ENCODE measurements at places on chromosomes 6 and 20.

DNA sequence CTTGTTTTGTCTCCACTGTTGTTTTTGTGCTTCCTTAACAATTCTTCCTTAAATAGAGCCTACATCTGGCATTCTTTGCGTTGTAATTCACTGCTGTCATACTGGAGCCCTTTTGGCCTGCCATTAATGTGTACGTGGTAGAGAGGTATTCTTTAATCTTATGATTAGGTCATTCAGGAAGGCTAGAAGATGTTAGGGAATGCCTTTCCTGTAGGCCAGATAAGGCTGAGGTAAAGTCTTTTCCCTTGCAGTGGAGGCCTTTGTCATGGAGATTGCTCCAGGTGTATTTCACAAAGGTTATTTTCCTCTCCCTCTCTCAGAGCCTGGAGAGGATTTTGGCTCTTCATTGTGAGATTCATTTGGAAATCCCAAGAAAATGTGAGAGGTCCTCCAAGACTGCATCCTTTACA lies 146.9 kb downstream of the FUT9 start:
- DNase-seq: no peak

DNA sequence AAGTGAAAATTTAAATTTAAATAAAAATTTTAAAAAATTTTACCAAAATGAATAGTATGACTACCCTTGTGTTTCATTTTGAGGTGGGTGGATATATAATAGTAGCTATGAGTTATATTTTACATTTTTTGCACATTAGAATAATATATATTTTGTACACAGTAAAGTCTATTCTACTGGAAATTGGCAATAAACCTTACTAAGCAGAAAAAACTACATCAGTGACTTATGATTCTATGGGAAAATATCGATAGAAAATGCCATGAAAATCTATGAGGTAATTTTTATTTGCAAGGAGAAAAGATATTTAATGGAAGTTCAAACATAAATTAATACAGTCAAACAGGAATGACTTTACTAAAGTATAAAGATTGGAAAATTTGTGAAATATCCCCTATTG lies 2.8 kb upstream of the TSPYL4 start:
- no peak for DNase-seq

DNA sequence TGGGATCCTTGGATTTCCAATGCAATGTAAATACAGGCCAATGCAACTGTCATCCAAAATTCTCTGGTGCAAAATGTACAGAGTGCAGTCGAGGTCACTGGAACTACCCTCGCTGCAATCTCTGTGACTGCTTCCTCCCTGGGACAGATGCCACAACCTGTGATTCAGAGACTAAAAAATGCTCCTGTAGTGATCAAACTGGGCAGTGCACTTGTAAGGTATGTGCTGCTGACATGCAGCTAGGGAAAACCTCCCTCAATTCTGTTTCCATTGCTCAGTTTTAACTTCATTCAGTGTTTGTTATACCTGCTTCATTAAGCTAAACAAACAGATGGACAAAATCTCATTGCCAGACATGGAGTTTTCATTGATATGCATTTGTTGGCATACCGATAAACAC lies 397.1 kb downstream of the ARHGAP18 start:
- DNase-seq: no peak

DNA sequence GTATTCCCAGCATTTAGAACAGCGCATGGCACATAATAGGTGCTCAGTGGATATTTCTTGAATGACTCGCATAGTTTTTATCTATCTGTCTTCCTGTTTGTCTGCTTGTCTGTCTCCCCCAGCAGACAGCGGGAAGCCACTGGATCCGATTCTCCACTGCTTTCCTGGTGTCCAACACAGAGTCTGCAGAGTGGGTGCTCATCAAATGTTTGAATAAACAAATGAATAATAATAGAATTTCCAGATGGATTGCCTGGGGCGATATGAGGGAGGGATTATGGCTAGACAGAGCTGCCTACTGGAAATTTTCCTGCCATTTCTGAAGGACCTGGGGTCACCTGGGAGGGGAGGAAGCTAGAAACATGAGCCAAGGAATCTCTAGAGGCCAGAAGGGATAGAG lies 18.9 kb downstream of the CDH22 start:
- DNase-seq: no peak

- no peak for DNase-seq
Measured at GRCh38 chr6:154847318-154847717, 114.1 kb downstream of the SCAF8 start.

DNA sequence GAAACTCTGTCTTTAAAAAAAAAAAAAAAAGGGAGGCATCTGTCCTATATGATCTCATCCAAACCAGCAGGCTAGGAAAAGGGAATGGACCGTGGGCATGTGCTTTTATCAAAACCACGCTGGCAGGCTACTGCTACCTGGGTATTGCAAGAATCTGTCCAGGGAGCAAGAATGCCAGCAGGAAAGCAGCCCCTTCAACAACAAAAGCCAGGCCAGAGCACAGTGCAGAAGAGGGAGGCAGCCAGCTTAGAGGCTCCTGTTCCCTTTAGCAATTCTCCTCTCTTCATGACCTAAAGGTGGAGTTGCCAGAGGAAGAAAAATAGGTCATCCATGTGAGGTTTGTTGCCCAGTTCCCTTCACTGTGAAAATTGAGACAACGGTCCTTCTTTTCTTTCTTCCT lies 18.2 kb downstream of the TBC1D20 start:
- DNase-seq: no peak

DNA sequence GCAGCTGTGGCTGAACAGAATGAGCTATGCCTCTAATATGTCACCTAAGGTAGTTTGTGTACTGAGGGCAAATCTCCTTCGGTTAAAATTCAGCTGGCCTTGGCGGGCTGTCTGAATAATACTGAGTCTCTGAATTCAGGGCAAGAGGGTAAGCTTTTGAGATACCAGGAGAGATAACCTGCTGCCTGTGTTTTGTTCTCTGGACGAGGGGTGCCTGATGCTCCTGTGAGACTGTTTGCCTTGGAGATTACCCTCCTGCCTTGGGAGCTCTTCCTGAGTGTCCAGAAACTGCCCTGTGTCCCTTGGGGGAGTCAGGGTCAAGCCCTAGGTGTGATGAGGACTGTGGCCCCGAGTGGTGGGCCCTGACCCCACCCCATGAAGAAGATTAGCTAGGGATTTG lies 282.9 kb downstream of the KIF16B start:
- DNase-seq: no peak

DNA sequence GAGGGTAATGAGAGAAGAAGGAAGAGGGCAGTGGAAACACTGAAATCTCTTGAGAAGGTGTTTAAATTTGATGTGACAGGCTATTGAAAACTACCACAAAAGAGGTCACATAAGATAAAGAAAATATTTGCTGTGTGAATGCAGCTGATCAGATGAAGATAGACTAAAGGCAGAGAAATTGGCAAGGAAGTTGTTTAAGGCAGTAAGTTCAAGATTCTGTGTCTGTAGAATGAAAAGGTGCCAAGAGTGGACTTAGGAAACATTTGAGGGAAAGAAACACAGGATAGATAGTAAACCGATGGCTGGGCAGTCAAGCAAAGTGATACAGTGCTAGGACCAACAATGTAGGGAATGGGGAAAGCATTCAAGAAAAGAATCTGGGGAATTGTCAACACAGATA lies 332.3 kb upstream of the MARCKS start:
- DNase-seq: no peak

- no peak for DNase-seq
Measured at GRCh38 chr20:48962421-48962820, 40.9 kb downstream of the ARFGEF2 start.

DNA sequence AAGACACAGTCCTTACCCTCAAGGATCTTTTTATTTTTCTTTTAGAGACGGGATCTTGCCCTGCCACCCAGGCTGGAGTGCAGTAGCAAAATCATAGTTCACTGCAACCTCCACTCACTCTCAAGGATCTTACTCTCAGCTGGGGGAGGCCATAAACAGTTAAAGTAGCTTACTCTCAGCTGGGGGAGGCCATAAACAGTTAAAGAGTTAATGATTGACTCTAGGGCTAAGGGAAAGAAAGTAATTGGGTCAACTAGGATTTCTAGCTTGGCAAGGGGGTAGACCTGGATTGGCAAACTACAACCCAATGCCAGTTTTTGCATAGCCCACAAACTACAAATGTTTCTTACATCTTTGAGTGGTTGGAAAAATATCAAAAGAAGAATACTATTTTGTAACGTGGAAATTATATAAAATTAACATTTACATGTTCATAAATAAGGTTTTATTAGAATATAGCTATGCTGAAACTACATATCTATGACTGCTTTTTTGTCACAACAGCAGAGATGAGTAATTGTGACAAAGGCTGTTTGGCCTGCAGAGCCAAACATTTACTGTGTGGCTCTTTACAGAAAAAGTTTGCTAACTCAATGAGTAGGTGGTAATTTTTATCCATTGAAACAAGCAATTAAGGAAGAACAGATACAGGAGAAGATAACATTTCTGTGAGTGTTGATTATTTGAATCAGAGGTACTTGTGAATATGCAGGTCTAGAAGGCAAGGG lies 46.4 kb downstream of the PTPRA start:
- no peak for DNase-seq

GRCh38 chr6:128275681-128276080 lies 244.7 kb downstream of the PTPRK start:
- DNase-seq: no peak

DNA sequence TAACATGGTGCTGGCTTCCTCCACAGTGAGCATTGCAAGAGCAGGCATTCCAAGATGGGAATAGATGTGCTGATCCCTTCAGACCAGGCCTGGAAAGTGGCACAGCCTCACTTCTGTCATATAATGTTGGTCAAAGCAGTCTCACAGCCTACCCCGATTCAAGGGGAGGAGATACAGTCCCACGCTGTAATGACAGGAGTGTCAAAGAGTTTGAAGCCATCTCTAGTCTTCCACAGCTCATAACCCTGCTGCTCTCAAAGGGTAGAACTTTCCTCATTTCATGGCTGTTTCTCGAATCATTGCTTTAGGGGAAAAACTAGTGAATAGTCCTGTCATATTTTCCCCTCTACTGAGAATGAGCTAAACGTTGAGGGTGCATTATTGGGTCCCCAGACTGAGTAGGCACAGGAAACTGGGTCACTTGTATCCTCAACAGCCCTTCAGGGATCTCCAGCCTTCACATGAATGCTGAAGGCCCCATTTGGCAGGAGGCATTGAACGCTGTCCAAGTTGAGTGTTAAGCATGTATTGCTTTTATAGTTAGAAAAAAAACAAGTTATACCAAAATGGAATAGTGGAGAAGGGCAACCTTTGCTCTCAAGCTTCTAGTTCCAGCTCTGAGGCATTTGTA lies 27.3 kb downstream of the DTD1 start:
- DNase-seq: no peak

- no peak for DNase-seq
Measured at GRCh38 chr6:5116243-5116991, 31.3 kb downstream of the PPP1R3G start.

DNA sequence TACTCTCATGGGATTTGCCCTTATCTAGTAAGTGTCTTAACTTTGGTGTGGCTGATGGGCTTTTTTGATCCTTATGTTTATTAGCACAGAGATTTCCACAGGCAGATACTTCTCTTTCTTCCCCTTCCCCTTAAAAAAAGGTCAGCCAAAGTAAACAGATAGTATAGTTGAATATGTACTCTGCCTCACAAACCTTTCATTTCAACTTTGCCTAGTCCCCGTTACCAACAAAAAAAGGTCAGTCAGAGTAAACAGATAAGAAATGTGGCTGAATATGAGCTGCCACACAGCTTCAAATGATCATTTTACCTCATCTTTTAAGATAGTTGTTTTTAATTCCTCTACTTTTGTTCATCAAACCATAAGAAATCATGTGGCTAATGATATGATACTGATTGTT lies 34.1 kb upstream of the SLC35D3 start:
- no peak for DNase-seq

GRCh38 chr20:5270603-5271002 lies 46.2 kb downstream of the PROKR2 start:
- no peak for DNase-seq

- DNase-seq: no peak
Measured at GRCh38 chr20:43755390-43755789, 28.6 kb upstream of the GTSF1L start.

All from stimulated activated CD8-positive, alpha-beta memory T cell treated with anti-CD3 and anti-CD28 coated beads, Interleukin-12 subunit alpha, Interleukin-12 subunit beta, amount 100 ng/mL, for 4 hours (primary cell).